Adipocyte (in vitro differentiated cells): ENCODE measurements at places on chromosomes 1 and 21.

- DNase-seq, result no peak
Measured at GRCh38 chr1:225338545-225338944, 89.3 kb downstream of the LBR start.

DNA sequence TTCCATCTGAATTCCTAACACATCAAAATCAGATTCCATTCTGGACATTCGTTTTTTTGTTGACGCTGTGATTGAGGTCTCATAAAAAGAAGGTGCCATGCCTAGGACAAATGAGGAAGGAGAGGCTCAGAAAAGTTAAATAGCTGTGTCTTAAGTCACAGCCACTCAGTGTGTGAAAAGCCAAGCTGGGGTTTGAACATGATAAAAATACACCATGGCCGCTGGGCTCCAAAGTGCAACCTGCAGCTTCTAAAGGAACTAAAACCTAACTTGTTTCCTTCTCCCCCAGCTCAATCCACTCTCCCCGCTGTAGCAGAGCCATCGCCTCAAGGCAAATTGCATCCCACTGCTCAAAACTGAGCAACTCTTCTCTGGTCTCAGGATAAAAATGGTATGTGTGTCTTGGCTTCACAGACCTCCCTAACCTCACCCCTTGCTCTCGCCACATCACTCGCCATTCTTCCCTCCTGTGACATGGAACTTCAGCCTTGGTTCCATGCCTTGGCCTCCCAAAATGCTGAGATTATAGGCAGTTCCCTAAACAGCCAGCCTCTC, 22.1 kb upstream of the FAM20B start:
- no peak for DNase-seq

- DNase-seq, result peak; percentile 52
Measured at GRCh38 chr1:100862591-100862990, 32.1 kb downstream of the EXTL2 start.

GRCh38 chr1:193539731-193540459, 353.5 kb upstream of the B3GALT2 start:
- DNase-seq, result no peak

DNA sequence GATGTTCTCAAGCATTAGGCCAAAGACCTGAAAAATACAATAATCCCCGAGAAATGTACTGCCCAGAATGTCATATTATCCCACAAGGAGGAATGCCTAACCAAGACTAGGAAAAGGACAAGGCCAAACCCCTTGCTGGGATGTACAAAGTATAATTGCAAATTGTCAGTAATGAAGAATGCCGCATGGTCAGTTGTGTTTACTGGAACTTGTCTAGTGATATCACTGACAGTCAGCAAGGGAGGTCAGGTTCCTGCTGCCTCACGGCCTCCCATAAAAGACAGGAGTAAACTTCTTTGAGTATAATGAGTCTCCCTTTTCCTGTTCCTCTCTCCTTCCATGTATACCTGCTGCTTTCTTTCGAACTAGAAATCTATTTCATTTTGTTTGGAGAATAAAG, 222.8 kb downstream of the RHOU start:
- DNase-seq, result no peak

GRCh38 chr1:57229076-57229475, 194.8 kb downstream of the DAB1 start:
- DNase-seq, result no peak

DNA sequence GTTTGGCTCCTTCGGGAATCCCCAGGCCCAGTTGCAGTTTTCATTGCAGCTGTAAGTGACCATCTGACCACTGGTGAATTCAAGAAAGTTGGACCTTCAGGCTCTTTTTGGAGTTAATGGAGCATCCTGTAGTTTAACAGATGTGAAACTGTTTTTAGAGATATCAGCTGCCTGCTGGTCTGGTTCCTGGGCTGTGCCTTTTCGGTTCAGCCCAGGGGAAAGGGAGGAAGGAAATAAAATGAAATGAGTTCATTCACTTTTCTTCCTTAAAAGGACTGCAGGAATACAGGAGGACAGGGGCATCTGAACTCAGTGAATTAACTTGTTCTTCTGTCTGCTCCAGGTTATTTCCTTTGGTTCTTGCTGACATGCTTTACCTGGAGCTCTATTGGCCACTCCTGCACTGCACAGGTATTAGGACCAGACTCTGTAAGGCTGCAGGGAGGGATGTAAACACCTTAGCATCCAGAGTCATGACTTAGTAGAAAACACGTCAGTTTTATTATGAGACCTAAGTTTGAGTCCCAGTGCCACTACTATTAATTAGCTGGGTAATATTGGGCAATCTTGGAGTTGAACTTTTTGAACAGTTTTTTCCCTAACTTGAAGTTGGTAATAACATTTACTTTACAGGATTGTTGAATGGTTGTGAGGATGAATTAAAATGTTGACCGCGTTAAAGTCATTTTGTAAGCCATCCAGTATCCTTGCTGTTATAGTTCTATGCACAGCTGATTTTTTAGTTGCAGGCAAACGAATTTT, 83.6 kb downstream of the LRRC8D start:
- no peak for DNase-seq

DNA sequence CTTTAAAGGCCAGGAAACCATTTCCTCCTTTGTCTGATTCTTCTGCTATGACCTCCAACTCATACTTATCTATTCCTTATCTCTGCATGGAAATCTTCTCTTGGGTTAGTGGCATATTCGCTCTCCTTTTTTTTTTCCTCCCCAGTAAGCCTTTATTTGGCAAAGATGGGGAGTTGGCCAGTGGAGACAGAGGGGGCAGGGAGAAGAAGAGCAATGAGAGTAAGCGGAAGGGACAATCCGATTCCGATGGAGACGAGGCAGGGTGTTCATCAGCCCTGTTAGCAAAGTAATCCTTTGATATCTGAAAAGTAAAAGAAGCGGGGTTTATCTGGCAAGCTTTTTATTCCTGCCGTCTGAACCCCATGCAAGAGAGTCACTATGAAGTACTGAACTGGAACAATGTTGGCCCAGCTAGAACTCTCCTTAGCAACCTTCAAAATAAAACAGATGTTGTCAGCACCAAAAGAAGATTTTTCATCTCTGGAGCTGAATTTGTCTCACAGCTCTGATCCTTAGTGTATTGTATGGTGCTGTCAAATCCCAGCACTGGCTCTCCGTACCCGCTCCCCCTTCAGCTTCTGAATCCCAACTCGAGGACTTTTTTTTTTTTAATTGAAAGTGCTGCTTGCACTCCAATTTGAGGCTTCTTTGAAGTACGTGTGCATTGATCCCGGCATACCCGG, 40.9 kb downstream of the PTGFRN start:
- DNase-seq, result no peak

- DNase-seq, result no peak
Measured at GRCh38 chr1:30950700-30951099, 42.1 kb upstream of the SDC3 start.

DNA sequence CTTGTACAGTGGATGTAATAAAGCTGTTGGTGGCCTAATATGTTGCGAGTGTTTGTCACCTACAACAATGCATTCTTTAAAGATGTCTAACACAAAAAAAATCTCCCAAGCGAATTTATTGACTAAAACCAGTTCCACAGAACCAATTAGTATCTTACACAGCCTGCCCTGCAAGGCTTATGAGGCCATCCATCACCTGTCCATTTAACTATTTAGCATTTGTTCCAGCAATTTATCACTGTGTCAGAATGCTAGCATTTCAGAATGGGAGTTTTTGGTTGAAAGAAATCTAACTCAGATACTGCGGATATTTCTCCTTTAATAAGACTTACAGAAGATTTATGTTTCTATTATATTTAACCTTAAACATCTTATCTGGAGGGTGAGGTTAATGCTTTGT, 831.1 kb upstream of the PRMT6 start:
- DNase-seq, result no peak

- peak; percentile 93 for DNase-seq
Measured at GRCh38 chr1:46223472-46223943, 20.4 kb downstream of the LURAP1 start.

DNA sequence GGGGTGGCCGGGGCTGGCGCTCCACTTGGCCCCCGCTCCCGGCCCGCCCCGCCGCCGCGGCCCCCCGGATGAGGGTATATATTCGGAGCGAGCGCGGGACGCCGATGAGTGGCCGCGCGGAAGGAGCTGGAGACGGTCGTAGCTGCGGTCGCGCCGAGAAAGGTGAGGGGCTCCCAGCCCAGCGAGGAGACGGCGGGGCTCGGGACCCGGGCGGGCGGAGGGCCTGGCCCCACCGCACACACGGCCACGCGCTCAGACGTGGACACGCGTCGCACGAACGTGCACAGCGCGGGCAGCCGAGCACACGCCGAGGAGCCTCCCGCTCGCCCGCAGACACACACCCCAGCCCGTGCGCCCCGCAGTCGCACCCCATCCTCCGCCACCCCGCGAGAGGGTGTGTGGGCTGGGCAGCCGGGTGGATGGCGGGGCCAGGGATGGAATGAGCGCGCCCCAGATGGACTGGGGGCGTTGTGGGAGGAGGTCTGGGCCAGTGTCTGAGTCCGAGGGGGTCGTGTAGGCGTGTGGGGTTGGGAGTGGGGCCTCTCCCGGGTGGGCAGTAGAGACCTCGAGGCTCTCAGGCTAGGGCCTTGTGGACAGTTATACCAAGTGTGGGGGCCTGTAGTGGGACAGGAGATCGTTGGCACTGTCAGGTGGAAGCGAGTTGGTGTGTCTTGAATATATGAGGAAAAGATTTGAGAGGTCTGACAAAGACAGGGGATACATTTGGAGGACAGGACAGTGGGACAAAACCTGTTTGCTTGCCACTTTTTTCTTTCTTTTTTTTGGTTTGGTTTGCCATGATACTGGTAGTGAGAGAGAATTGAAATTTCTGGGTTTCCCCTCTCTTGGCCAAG, at the start of gene UAP1:
TSS of gene UAP1 (plus strand) at position 107 of the 854 bp plus-strand sequence. CDS start 4,347 bp downstream, outside the sequence.
- no peak for DNase-seq

DNA sequence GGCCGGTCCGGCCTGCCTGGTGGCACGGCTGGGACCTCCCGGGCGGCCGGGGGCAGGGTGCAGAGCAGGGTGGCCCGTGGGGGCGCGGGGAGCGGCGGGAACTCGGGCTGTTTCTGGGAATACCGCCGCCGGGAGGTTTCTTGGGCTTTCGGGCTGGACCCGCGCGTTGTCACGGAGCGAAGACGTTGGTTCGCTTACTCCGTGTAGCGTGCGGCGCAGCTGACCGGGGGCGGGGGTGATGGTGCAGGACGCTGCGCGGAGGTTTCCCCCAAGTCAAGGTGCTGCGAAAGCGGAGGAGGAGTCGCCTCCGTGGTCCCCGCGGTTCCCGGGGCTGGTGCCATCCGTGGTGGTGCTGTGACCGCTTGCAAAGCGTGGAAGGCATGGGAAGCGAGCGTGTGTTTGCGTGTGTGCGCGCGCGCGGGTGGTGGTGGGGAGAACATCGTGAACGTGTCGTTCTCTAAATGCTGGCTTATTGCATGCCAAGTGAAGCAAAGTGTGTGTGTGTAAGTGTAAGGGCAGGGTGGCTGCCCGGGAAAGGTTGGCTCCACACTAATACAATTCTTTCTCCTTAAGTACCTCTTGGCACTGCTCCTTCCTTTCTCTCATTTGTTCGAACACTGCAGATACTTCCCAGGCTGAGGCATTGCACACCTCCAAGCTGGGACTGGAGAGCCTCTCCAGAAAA, 1.1 kb downstream of the RYR2 start:
- DNase-seq, result no peak

GRCh38 chr1:54777431-54777830, 13.1 kb upstream of the PARS2 start:
- no peak for DNase-seq

DNA sequence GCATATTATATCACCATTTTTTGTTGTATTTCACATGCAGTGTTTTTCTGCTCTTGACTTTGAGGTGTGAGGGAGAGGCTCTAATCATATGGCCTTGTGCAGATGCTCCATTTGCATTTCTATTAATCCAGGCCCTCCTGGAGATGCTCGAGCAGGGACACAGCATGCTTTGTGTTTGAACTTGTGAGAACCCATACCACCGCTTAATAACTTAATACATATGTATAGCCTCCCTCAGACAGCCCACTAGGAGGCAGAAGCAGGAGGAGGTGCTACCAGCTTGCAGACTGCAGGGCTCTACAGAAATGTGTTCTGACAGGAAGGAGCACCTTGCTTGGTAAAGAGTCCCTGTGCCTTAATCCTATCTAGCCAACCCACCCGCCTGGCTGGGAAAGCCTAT, 155.2 kb downstream of the BARHL2 start:
- DNase-seq, result no peak
